ENCODE measurements at places on chromosomes 11 and 22.

DNA sequence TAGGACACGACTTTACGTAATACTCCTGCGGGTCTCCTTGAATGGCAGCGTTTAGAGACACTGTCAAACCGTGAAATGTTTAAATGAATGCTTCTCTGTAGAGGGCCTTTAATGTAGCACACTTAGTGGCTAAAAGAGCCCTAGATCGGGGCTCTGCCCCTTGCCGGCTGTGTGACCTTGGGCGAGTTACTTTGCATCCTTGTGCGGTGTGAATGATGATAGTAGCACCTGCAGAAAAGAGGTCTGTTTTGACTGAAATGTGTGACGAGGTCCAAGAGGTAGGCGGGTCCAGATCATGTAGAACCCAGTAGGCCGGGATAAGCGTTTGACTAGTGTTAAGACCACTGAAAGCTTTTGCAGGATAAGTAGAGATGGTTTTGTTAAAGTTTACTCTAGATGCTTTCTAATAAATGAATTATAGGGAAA, 866 bp downstream of the MED17 start:
- DNase-seq: no peak

GRCh38 chr11:64827451-64827839, 17.0 kb downstream of the CDC42BPG start:
- DNase-seq: no peak

GRCh38 chr22:20494978-20495860, at the start of gene KLHL22:
KLHL22 (minus strand) TSS chr22:20495795; CDS start chr22:20489211, 6,584 bp downstream.
- DNase-seq: peak; percentile 41

DNA sequence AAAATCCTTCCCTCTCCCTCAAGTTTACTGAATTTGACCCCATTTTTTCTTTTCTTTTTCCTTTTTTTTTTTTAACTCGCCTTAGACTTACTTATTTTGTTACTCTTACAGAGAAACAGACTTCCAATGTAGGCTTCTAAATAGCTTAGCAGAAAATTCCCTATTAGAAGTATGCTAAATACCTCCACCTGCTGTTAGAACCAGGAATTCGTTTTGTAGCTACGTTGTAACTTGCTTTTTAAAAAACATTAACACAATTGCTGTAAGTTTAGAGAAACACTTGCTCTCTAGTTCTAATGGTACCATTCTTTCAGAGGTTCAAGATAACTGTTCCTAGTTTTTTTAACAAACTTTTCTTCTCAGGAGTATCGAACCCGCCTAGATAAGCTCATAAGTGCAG, 324.2 kb downstream of the DCDC1 start:
- peak; percentile 38 for DNase-seq

DNA sequence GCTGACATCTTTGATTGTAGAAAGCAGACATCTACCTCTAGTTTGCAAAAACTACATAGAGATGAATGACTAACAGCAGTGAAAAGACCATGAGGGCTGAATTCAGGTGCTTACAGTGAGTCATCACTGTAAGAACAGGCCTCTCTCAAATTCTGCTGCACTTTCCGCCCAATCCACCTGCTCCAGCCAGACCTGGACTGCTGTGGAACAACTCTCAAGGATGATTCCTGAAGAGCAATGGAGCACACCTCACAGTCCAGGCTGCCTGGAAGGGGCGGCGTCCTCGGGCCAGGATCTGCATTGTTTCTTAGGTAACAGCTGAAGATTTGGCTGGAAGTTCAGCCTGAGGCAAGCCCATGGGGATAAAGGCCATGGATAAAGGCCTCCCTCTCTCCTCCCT, 15.1 kb downstream of the APOL2 start:
- DNase-seq: no peak

- DNase-seq: no peak
Observed at GRCh38 chr22:24400034-24400725, 27.2 kb upstream of the ADORA2A start.

DNA sequence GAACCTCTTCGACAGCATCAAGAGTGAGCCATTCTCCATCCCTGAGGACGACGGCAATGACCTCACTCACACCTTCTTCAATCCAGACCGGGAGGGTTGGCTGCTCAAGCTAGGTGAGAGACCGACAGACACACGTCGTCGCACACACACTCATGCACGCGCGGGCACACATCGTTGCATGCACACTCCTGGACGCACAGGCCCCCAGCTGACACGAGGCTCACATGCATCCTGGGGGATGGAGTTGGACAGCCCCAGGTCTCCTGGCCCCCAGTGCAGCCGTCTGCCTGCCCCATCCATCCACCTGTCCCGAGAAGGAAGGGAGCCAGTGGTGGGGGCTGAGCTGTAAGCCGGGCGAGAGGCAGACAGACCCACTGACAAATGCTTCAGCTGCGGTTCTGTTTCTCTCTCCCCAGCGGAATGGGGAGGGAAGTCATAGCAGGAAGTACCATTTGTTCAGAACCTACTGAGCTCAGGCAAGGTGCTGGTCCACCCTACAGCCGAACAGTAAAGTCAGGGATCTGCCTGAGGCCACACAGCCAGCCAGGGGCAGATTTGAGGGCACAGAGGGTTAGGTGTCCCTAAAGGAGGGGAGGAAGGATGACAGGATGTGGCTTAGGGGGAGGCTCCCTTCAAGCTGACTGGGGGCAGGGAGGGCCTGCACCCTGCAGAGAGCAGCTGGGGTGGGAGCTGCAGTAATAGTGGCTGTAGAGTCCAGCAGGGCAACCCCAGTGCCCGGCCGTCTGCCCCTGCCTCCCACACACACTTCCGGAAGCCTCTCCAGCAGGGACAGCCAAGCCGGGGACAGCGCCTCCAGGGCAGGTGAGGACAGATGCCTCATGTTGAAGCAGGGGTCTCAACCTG, 27.1 kb downstream of the CYTH4 start:
- DNase-seq: no peak

DNA sequence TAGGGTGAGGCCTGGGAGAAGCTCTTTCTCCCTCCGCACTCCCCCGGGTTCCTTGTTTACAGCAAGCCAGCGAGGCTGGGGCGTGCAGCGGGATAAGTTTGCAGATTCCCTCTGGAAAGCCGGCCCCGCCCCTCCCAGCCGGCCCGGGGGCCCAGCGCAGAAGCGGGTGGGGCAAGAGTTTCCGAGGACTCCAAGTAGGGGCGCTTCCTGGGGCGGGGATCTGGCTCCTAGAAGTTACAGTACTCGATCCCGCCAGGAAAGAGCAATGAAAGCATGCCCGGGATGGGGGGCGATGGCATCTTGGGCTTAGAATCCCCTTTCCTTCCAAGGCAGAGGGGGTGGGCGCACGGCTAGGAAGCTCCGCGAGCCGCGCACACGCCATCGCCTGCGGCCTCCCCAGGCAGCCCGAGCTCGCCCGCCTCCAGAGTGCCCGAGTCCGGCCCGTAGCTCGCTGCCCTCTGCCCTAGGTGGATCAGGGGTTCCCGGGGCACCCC, 385 bp downstream of the TST start:
- peak; percentile 72 for DNase-seq

DNA sequence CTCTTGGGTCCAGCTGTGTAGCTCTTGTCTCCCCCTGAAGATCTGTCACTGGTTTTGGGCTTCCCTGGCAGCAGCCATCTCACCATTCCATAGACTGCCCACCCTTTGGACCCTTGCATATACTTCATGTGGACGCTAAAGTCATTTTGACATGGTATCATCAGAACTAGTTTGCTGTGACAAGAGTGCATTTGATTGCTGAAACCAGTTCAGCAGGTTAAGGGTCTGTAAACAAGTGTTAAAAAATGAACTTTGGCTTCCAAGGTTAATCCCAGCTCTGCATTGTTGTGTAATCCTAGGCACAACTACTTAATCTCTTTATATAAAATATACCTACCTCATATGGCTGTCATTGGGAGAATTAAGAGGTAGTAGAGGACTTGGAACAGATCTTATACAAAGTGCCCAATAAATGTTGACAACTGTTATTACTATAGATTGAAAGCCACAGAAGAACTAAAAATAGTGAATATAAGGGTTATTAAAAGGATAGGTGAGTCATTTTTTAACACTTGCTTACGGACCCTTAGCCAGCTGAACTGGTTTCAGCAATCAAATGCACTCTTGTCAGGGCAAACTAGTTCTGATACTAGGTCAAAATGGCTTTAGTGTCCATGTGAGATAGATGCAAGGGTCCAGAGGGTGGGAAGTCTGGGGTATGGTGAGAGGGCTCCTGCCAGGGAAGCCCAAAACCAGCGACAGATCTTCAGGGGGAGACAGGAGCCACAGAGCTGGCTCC, 29.4 kb downstream of the CCDC90B start:
- DNase-seq: no peak

DNA sequence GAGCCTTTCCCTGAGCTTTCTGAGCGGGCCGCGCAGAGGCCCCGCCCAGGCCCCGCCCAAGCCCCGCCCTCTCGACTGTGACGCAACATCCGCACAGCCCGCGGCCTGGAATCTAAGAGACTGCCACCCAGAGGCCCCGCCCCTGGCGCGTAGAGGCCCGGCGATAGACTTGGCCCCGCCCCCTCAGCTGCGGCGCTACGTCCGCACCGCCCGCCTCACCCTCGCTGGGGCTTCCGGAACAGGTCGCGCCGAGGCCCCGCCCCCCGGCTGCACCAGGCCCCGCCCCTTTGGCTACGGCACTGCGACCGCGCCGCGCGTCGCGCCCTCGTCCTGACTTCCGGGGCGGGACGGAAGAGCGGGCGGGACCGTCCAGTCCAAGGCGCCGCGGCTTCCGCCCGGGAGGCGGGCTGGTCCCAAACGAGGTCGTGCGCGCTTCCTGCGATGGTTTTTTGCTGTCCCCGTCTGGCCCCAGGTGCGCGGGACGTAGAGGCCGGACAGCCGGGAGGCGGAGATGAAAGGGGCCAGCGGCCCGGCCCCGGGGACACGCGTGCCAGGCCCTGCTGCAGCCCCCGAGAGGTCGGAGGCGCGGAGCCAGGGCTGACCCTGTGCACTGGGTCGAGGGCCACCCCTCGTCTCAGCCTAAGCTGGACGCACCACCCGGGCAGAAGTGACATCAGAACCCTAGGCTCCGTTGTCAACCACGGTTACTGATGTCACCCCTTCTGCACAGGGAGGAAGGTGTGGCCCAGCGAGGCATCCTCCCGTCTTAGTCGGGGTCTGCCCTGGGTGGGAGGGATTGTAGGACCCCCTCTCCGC, 59.0 kb upstream of the WNT7B start:
- DNase-seq: peak; percentile 99

GRCh38 chr11:12403122-12403996, 26.0 kb downstream of the PARVA start:
- no peak for DNase-seq

DNA sequence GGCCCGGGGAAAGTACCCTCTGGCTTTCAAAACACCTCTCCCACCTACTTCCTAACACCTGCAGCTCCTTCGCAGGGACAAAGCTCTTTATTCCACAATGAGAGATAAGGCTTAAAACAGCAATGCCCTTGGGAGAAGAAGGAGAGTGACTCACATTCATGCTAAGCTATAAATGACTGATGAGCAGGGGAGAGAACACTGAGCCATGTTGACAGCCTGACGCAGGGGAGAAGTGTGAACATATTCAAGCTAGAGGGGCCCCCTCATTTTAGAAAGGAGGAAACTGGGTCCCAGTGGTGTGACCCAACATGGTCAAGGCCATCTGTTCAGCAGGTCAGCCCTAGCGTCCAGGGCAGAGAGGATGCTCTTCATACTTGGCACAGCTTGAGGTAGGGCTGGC, 171.8 kb downstream of the DSCAML1 start:
- peak; percentile 38 for DNase-seq

DNA sequence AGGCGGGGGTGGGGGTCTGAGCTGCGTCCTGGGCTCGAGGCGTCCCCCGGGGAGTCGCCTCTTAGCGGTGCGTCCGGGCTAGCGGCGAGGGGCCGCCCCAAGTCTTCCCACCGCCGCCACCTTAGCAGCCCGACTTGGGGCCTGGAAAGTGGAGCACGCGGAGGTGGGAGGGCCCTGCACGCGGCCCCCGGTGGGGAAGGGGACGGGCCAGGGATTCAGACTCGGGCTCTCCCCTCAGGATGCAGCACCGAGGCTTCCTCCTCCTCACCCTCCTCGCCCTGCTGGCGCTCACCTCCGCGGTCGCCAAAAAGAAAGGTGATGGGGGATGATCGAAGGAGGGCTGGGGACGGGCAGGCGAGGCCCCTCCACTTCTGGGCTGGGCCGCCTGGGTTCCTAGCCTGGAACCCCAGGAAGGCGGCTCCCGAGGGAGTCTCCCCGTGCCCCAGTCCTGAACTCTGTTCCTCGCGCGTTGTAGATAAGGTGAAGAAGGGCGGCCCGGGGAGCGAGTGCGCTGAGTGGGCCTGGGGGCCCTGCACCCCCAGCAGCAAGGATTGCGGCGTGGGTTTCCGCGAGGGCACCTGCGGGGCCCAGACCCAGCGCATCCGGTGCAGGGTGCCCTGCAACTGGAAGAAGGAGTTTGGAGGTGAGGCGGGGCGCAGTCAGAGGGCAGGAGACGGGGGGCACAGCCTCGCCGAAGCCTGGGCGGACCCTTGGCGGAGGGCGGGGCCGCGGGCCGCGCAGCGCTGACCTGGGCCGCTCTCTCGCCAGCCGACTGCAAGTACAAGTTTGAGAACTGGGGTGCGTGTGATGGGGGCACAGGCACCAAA, 563 bp downstream of the MDK start:
- peak; percentile 73 for DNase-seq

DNA sequence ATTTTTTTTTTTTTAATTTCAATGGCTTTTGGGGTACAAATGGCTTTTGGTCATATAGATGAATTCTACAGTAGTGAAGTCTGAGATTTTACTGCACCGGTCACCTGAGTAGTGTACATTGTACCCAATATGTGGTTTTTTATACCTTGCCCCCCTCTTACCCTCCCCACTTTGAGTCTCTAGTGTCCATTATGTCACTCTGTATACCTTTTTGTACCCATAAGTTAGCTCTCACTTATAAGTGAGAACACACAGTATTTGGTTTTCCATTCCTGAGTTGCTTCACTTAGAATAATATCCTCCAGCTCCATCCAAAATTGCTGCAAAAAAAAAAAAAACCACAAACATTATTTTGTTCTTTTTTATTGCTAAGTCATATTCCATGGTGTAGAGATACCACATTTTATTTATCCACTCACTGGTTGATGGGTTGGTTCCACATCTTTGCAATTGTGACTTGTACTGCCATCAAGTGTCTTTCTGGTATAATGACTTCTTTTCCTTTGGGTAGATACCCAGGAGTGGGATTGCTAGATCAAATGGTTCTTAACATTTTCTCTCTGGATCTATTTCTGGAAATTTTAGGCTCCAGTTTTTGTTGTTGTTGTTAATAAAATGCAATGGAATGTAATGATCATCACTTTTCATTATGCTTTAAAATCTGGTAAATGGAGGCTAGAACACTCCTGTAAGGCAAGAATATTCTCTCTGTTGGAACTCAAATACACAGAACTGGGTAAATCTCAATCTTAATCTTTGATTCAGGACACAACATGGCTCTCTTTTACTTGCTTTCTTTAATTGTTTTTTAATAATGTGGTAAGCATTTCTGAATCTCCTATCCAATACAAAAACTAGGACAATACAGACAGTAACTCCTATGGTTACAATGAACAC, 10.3 kb downstream of the NEAT1 start:
- DNase-seq: peak; percentile 59

DNA sequence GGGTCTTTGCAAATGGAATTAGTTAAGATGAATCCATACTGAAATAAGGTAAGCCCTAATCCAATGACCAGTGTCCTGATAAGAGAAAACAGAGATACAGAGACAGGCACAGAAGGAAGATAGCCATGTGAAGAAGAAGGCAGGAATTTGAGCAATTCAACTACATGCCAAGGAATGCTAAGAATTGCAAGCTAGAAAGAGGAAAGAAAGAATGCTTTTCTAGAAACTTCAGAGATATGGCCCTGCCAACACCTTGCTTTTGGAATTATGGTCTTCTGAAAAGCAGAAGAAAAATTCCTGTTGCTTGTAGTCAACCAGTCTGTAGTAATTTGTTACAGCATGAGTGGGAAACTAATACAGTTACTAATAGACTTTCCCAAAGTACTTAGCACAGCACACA, 111.3 kb downstream of the SLC17A6 start:
- peak; percentile 89 for DNase-seq

- DNase-seq: no peak
Observed at GRCh38 chr22:47032956-47033647, 270.7 kb downstream of the TBC1D22A start.

Data from mesendoderm (in vitro differentiated cells).